Uterus (tissue), 4 donors: ENCODE measurements at places on chromosomes 16 and 17. TPM values are rescaled to one million over a fixed set of nuclear protein-coding genes. Genes with fewer than 3 reads are reported as not detected.

DNA sequence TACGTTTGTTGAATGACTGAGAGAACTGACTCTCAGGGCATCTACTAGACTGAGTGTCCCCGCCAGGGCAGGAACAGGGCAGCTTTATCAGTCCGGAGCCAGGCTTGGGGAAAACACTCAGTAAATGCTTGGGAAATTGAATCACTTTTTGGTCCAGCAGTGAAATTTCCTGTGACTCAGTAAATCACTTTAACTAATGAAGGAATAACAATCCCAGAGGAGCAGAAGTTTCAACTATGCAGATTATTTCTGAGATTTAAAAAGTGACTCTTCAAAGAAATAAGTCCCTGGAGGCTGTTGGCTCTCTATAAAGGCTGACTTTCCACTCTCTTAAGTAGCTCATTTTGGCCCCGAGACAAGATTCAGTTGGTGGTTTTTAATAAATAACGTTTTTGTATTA is 101.8 kb downstream of the FOXL1 start:
- DNase-seq = no peak

GRCh38 chr17:32223703-32224102 is 41.9 kb upstream of the RHBDL3 start:
- DNase-seq = no peak

DNA sequence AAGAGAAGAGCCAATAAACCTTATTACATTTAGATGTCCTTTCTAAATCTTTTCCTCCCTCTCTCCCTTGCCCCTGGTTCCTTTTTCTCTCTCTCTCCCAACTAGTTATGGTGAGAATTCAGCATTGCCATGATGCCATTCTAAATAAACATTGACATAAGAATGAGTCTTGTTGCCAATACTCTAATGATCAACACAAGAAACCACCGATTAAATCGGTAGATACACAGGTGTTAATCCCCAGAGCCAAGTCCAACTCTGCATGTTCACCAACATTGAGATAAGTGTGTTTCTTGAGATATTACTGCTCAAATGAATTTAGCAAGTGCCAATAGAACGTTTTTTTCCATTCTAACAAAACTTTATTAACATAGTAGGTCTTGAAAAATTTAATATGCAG is 412.1 kb downstream of the KCNJ2 start:
- DNase-seq = no peak

DNA sequence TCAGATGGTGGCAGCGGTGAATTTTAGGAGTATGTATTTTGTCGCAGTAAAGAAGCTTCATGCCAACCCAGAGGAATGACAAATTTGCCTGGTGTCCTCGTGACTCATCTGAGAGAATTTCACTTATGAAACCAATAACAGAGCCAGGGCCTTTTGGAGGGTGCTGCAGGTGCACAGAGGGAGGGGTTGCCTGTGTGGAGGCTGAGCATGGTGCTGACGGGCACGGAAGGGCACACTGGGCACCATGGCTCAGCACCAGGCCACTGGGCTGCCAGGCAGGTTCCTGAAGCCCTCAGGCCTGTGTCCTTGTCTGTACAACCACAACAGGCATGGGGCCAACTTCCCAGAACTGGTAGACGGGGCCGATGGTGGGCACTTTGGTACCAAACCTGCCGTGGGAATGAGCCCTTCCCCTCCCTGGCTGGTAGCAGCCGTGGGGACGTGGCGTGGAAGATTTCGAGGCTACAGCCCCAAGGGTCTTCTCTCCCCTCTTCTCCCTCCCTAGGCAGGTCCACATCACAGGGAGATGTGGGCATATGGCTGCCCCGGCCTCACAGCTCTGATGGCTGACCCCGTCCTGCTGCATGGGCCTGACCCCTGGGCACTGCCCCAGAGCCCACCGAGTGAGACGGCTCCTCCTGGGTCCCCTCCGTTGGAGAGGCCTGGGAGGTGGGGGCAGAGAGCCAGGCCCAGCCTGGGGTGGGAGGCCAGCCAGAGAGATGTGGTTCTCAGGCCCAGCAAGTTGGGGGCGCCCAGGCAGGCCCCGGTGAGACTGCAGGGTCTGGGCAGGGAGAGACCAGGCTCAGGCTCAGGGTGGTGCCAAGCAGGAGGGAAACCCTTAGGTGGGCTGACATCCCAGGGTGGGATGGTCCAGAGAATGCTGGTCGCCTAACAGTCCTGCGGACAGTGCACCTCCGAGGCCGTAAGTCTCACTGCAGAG is 30.2 kb upstream of the ZNF469 start:
- DNase-seq = no peak

ITGAD gene
- not detected for total RNA-seq

SLC5A2 gene
- not detected for total RNA-seq

TBC1D3B gene
- 10.9 TPM for total RNA-seq
